ENCODE measurements at places on chromosomes 3 and 15.

GRCh38 chr3:38038447-38038911 lies 529 bp upstream of the DLEC1 start:
- DNase-seq: no peak

DNA sequence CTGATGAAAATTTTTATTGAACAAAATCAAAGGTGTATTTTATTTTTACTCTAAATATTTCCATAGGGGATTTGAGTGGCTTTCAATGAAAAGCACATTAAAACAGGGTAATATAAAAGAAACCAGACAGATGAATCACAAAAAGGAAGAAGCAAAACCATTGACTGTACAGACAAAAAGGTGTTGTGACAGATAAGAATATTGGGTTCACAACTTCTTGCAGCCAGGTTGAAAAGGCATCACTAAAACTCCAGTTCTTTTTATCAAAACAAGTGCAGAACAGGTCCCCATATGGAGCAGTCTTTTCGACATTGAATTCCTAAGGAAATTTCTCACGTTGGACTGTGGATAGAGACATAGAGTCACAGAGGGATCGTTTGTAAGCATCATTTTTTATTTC lies 53.8 kb downstream of the AGTR1 start:
- DNase-seq: no peak

DNA sequence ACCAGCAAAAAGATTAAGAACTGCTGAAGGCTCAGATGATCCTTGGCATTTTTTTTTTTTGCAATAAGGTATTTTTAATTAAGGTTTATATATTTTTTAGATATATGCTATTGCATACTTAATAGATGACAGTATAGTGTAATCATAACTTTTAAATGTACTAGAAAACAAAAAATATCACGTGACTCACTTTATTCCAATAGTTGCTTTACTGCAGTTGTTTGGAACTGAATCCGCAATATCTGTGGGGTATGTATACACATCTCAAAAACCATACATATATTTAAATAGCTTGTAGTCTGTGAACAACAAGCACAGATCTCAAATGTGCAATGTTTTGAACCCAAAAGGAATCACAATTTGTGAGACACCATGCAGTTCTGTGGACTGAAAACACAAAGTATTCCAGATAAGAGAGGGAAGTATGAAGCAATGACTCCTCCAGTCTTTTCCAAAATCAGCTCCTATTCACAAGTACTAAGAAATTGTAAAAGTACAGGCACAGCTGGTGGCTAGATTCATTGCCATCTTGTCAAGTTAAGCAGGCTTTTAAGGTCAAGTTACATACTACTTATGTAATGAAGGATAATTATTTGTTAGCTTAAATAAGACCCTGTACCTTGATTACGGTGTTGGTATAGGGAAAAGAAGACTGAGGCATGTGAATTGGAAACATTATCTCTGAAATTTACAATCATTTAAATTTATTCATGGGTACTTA lies 331.1 kb downstream of the TBC1D5 start:
- DNase-seq: no peak

- DNase-seq: no peak
Measured at GRCh38 chr3:180048103-180048502, 11.4 kb upstream of the PEX5L start.

- DNase-seq: no peak
Measured at GRCh38 chr3:69806735-69807438, 67.6 kb downstream of the MITF start.

DNA sequence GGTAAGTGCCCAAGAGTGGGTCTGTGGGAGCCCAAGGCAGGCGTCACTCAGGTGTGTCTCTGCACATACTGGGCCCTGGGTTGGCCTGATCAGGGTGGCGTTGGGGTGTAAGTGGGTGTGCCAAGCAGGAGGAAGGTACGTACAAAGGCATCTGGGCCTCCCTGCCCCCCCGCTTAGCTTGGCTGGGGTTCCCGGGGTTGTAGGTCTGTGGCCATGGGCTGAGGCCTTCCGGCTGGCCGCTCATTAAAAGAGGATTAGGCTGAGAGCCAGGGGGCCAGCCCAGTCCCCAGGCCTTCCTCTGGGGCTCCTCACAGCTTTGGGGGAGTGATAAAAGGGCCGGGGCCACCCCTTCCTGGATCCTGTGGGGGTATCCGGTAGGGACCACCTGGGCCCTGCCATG lies 13.3 kb downstream of the SEMA3F start:
- no peak for DNase-seq

GRCh38 chr3:156814295-156814694 lies 11.9 kb upstream of the LEKR1 start:
- no peak for DNase-seq

DNA sequence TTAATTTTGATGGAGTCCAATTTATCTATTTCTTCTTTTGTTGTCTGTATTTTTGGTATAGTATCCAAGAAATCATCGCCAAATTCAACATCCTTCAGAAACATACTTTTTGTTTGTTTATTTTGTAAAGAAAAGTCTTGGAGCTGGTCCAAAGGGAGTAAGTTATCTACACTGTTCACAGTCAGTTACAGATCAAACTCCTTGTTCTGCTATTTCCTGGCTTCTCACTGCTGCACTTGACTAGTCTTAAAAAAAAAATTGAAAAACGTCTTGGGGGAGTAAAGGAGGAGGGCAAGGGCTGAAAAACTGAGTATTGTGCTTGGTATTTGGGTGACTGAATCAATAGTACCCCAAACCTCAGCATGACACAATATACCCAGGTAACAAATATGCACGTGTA lies 105.6 kb downstream of the NFKBIZ start:
- DNase-seq: no peak

GRCh38 chr3:191563722-191564121 lies 102.8 kb downstream of the PYDC2 start:
- DNase-seq: no peak

DNA sequence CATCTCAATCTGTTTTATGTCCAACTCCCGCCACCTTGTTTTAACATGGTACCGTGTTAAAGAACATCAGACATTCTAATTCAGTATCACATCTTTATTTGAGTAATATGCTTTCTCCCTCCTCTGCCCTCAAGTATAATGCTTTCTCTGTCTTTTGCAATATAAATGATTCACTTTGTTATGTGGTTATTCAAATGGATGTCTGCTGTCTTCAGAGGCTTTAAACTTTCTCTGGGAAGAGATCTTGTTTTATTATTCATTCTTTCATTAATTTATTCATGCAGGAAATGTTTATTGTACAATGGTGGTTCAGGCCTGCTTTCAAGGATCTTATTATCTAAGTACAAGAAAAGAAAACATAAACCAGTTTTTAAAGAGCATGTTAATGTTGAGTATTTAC lies 57.1 kb downstream of the RAP2B start:
- DNase-seq: no peak

DNA sequence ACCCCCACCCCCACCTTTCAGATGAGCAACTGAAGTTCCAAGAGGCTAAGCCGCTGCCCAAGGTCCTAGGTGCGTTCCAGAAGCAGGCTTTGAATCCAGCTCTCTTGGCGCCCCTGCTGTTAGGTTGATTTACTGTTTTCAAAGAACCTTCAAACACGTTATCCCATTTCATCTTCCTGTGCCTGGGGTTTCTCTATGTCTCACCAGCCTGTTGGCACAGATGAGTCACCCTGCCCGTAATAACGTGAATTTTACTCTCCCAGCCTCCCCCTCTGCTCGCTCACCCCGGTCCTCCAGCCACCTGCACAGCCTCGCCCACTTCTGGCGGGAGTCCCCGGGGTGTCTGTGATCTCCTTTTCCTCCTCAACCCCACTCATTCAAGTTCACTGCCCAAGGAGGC lies 13.0 kb upstream of the TSEN2 start:
- DNase-seq: no peak

DNA sequence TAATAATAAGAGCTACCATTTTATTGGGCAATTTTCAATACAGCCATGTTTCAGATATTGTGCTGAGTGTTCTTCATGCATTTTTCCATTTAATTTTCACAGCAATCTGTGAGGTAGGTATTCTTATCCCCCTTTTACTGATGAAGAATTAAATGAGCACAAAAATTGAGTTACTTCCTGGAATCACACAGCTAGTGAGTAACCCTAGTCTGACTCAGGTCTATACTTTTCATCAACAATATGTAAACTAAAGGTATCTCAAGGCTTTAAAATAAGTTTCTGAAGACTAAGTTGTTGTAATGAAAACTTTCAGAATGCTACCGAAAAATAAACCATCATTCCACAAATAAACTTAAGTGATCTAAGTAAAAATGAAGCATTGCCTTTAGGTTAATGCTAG lies 22.3 kb downstream of the HACD2 start:
- DNase-seq: no peak

DNA sequence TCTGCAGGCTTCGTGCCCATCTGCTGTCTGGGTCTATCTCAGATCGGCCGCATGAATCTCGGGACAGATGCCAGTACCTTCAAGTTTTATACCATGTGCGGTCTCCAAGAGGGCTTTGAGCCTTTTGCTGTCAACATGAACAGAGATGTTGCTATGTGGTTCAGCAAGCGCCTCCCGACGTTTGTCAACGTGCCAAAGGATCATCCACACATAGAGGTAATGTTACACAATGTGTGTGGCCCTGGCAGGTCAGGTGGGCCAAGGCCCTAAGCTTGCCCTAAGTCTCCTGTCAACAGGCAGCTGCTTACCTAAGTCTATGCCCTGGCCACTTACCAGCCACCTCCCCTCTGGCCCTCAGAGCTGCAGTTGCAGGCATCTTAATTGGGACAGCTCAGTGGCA lies 324.0 kb upstream of the CHRM5 start:
- DNase-seq: no peak

- DNase-seq: peak; percentile 46
Measured at GRCh38 chr3:138774529-138775253, 60.0 kb downstream of the PIK3CB start.

DNA sequence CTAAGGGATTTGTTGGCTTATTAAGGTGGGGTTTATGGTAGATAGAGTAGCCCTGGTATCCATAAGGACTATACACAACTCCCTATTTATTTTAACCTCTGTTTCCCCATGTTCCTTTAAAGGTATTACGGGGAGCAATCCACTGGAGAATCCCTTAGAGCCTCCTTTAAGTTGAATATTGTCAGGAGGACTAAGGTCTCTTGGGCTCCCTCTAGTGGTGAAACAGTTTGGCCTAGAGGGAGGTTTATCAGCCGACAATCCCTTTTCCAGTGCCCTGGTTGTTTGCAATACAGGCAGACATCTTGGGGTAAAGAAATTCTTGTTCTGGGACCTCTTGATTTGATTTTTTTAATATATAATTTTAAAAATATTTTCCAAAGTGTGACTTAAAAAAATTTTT lies 12.9 kb downstream of the OPA1 start:
- DNase-seq: no peak

GRCh38 chr3:15787526-15787925 lies 10.3 kb downstream of the ANKRD28 start:
- DNase-seq: no peak

DNA sequence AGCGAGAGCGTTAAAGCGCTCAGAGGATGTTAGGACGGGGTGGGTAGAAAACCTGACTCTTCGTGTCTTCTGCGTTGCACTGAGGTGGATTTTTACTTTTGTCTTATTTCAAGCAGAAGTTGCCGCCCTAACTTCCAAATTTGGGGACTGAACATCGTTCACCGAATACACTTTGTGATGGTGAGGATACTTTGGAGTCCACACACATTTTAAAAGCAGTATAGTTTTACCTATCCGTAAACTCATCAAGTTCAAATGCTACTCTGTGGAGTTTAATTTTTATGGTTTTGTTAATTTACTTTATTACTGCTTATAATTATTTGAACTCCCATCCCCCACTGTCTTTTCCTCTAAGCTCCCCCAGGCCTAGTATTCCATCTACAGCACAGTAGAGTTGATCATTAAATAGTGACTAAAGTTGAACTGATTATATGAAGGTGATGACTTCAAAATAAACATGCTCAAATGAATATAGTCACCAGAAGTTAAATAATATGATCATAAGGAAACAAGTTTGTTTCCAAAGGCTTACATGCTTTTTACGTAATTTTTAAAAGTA lies 617 bp upstream of the EOGT start:
- no peak for DNase-seq

DNA sequence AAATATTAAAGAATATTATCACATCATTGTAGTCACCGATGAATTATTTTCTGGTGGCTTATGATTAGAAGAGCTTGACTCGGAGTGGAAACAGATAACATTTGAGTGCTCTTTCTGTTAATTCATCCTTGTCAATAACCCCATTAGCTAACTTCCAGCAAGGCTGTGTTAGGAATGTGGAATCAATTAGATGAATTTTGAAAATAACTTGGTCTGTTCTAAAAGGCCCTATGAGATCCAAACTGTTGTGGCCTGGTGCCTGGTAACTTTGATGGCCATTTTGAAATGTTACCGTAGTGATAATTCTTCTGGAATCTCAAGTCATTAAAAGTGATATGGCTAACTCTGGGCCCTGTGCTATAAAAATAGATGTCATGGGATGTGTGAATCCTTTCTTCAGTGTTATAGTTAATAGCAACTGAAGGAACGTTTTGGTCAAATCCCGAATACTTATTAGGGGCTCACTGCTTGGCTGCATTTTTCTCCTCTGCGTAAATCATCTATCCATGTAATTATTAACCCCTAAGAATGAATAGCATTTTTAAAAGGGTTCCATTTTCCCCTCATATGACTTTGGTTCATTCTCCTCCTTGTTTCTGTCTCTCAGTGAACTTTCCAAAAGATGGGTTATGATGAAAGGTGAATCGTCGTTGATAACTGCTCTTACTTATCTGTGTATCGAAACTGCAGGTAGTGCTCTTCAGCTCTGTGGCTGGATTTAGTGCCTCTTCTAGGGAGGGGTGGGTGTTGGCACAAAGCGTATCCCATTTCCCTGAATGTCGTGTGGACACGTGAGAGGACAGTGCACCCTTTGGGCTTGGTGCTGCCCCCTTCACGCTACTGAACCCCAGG lies 82.7 kb downstream of the IGF1R start:
- no peak for DNase-seq

DNA sequence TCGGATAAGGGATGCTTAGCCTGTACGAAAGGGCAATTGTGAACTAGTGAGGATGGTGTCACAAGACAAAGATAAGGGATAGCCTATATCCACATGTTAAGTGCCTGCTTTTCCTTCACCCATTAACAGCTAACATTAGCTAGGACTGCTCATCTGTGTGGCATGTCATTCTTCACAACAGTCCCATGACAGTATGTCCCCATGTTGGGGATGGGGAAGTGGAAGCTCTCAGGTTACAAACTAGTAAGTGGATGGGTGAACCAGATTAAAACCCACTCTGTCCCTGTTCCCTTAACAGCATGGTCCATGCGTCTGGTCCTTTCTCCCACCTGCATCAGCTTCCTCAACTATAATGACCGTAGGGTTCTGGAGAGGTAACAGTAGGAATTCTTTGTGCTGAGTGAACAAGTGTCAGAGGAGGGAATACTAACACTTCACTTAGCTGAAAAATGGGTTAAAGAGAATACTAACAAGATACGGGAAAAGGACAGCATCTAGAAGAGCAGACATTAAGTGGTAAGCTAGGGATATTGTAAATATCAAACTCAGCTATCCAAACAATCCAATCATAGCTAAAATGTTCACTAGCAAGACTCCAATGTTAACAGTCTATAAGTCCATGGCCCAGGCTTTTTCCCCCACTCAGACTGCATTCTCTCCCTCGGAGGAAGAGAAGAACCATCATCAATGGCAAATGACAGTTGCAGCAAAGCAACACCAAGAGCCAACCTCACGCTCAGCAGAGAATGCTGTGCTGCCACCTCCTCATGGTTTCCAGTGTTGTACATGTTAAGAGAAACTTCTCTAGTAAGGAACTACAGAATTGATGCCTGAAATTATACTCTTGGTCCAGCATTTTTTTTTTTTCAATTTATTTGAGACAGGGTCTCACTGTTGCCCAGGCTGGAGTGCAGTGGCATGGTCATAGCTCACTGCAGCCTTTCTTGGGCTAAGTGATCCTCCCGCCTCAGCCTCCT lies 5.0 kb downstream of the RPLP1 start:
- DNase-seq: no peak

GRCh38 chr3:153160451-153161137 lies 1.4 kb upstream of the RAP2B start:
- peak; percentile 75 for DNase-seq
